Stimulated activated CD8-positive, alpha-beta memory T cell treated with anti-CD3 and anti-CD28 coated beads, Interleukin-4, amount 100 ng/mL, for 4 hours (primary cell): ENCODE measurements at places on chromosomes 6 and 20.

DNA sequence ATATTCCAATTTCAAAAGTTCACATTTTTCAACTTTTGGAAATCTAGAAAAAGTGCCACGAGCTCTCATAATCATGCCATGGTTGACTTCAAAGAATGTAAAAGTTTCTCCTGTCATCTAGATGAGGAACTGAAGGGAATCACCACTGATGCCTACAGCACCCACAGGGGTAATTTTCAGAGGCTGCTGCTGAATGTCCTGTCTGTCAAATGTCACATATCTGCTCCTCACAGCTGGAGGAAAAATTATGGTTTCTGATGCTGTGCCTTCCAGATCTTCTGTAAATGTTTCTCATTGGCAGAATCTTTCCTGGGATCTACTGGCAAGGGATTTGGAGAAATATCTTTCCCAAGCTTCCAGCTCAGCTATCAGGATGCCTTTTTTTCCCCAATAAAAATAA lies 32.5 kb upstream of the TRERF1 start:
- DNase-seq = no peak

DNA sequence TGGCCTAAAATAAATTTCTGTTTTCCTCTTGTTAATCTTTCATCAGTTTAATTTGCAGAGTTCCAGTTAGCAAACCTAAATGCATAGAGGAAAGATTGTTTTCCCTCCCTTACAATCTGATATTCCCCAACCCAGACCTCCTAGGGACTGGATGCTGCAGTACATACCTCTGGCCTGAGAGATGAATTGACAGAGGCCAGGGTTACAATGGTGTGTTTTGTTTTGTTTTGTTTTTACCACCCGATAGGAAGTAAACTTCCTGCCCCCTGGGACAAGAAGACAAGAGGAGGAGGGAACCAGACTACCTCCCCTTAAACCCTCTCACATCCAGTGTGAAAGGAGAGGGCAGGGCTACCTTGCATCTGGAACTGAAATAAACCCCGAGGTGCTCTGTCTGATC lies 319.0 kb downstream of the LRFN2 start:
- no peak for DNase-seq

- no peak for DNase-seq
Observed at GRCh38 chr6:145096846-145097245, 638.5 kb downstream of the EPM2A start.

DNA sequence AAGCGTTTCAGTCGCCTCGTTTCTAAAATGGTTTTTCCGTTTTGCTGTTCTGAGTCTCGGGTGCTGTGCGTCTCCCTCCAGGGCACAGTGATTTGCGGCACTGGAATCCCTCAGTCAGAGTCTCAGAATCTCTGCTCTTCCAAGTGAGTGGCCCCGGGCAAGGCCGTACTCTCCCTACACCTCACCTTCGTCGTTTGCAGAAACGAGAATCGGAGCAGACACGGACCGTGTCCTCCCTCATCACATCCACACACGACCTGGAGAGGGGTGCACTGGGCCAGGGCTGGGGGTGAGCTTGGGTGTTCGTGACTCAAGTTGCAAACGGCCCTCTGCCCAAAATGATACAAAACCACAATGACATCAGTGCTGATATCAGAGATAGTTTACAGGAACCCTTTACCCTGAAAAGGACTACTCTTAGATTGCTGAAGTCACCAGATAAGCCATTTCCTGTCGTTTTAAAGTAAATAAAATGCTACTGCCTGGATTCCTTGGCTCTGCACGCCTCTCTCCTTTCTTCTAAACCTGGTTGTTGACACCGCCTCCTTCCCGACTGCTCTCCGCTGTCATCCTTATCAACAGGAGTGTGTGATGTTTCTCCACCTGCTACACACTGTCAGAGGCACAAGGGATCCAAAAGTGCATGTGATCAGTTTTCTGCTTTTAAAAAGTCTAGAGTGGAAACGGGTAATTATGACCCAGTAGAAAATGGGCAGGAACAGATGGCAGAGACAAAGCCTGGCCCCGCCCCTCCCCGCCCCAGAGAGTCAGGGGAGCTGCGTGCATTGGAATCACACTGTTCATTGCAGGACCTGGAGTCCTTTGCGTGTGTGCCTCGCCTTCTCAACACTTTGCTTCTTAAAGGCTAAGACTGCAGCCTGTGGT lies 38.4 kb downstream of the KIF25 start:
- no peak for DNase-seq

DNA sequence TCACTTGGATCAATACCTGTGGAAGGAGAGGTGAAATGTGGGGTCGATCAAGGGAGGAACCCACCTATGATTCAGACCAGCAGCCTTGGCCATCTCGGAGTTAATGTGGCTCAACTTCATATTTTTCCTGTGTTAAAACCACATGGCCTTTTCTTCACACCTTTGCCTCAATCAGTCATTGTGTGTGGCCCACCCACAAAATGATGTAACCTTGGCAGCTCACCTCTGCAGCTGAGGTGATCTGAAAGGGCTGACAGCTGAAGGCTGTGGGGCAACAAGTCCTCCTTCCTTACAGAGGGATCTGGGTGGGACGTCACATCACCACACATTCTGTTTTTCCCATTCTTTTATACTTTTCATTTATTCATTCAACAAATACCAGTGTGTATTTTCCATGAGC lies 357.1 kb upstream of the HSF2 start:
- DNase-seq = no peak

GRCh38 chr6:28531479-28532128 lies 5.9 kb downstream of the GPX5 start:
- no peak for DNase-seq

DNA sequence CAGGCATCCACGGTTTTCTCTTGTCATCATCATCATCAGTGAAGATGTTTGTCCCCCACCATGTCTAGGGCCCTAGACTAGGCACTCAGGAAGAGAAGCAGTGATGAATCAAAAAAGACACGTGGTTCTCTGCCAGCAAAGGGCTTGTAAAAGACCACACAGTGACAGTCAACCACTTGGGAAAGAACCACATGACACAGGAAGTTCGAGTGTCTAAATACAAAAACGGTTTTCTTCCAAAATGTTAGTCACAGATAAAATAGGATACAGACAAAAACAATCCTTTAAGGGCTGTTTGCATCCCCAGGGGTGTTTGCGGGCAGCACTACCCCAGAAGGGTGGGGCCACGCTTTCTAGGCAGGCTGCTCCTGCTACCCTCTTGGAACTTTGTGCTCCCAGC lies 356.8 kb upstream of the AGPAT4 start:
- DNase-seq = no peak

- DNase-seq = no peak
Observed at GRCh38 chr20:3051385-3052019, 5.7 kb downstream of the MRPS26 start.

DNA sequence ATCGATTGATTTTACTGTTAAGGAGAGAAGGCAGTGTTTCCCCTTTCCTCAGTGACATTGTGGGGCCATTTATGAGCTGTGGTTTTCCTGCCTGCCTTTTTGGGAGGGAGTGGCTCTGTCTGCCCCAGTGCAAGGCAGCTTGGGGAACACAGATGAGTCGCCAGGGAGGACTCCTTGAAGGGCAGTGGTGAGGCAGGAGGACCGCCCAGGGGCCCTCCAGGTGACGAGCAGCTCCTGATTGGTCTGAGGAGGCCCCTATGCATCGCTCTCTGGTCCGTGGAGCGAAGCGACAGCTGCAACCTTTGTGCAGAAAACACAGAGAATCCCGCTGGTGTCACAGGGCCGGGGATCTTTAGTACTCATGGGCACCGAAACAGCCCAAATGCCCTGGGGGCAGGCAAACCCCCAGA lies 100.3 kb downstream of the TMEM242 start:
- no peak for DNase-seq

- DNase-seq = no peak
Observed at GRCh38 chr6:33190504-33191107, 1.7 kb downstream of the COL11A2 start.

GRCh38 chr20:38113401-38114325 lies 51.4 kb downstream of the TGM2 start:
- DNase-seq = no peak

- DNase-seq = peak; percentile 57
Observed at GRCh38 chr20:34824452-34824805, 1.0 kb downstream of the NCOA6 start.

DNA sequence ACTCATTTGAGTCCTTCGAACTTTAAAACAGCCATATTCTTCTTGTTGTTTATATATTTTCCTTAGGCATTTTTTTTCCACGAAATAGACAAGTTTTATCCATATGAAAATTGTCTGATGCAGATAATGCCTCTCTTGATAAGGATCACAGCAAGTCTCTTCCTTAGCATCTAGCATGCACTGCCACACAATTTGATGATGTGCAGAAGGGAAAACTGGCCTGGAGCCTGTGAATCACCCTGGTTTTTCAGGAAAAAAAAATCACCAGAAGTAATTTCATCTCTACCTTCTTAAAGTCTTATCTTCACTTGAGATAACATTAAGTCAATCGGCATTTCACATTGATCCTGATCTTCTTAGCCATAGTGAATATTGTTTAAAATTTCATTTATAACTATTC lies 199.8 kb downstream of the TENT5A start:
- no peak for DNase-seq

DNA sequence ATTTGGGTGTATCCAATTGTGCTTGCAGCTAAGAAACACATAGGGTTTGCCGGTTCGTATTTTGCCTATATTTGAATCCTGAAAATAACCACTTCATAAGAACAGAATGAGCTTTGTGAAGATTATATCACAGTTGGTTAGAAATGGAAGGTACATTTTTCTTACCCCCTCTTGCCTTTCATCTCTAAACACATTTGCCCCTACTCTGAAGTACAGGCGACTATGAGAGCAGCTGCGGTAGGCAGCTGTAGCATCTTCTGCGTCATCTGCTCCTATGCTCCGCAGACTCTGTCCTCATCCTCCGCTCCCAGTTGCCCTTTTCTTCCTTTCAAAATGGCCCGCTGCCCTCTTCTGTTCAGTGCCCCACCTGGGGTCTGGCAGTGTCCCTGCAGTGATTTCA lies 47.6 kb upstream of the REV3L start:
- no peak for DNase-seq

DNA sequence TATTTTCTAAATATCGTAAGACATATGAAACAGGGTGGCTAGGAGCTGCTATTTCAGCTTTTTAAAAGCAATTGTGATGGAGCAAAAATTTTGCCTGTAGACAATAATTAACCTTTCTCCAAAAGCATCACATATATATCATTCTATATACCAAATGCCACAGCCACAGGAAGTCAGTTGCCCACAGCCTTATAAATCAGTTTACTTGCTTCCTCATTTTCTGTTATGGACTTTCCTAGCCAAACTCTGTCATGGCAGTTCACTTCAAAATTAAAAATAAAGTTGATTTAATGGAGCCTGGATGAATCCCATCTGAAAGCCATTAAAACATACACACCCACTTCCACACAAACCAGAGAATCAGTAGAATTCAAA lies 93.4 kb upstream of the NHSL1 start:
- no peak for DNase-seq

DNA sequence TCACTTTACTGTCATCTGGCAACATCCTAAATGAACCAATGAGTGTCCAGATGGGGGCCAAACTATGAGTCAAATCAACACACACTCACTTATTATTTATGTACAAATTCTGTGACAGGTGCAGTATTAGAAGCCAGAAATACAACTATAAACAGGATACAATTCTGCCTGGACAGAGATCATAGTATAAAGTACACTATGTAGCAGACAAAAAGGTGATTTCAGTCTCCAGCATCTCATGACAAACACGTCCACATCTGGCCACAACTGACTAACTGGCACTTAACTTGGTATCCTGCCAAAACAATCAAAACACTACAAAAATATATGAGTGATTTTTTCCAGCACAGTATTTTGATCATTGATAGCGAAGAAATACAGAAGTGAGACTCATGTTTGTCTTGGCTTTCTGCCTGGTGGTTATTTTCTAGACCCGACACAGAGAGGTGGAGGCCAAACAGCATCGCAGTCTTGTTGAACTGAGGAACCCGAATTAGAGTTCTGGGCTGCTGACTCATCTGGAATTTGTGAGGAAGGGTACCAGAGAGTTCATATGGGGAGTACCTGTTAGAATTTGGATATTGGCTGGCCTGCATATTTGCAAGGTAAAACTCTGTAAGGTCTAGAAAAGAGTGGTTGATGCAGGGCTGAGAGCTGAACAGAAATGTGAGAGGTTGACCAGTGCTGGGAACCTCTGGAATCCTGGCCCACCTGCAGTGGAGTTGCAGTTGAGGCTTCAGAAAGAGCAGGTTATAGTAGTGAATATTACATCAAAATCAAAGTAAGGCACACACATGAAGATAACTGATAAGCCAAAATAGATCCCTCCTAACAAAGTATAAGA lies 475.2 kb downstream of the PTPRT start:
- no peak for DNase-seq

GRCh38 chr20:12014276-12014675 lies 96.6 kb downstream of the BTBD3 start:
- no peak for DNase-seq

DNA sequence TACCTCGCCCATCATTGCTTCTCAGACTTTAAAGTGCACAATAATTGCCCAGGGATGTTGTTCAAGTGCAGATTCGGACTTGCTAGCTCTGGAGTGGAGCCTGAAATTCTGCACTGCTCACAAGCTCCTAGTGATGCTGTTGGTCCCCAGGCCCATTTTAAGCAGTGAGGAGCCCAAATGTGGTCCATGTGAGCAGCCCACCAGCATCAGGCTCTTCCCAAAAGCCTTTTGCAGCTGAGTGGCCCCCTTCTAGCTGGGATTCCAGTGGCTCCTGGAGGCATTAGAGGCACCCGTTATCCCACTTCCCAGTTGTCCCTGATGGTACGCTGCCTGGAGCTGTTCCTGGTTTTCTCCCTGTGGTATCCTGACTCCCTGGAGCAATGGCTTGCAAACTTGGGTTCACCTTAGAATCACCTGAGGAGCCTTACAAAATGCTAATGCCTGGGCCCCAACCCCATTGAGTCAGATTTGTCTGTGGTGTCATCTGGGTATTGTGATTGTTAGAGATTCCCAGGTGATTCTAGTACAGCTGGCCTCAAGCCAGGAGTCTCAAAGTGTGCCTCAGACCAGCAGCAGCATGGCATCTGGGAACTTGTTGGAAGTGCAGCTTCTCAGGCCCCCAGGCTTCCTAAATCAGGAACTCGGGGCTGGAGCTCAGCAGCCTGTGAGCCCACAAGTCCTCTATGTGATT lies 186.9 kb upstream of the SLC24A3 start:
- DNase-seq = no peak

DNA sequence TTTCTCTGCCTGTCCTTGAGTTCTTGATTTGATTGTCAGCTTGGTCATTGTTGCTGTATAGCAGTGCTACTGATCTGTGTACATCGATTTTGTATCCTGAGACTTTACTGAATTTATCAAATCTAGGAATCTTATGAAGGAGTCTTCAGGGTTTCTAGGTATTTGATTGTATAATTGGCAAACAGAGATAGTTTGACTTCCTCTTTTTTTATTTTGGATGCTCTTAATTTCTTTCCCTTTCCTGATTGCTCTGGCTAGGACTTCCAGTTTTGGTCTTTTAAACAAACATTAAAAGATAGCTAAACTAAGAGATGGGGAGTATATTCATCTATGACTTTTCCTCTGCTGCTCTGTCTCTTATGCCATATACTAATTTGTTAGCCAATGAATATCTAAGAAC lies 62.4 kb downstream of the NCOA7 start:
- DNase-seq = no peak

GRCh38 chr6:122872311-122872710 lies 83.3 kb downstream of the SMPDL3A start:
- no peak for DNase-seq
